NCI-H187 (cell line): ENCODE measurements at places on chromosomes 1 and 21.
A peak's percentile ranks its signal among the peaks of the same experiment; 100 is the strongest.

DNA sequence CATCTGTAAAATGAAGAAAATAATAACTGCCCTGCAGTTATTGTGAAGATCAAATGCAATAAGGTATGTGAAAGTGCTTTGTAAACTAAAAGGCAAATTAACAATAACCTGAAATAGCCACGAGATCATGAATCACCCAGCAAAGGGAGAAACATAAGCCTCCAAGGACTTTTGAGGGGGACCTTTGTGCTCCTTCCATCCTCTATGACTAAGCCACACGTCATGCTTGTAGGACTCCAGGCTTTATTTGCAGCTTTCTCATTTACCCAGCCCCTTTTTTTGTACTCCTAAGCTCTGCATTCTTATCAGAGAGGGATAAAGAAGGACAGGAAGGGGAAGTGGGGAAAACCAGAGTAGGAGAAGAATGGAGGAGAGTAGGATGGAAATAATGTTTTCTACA lies 115.1 kb downstream of the PROX1 start:
- no peak for DNase-seq

GRCh38 chr1:151001602-151002001 lies 5.1 kb downstream of the MINDY1 start:
- no peak for DNase-seq

DNA sequence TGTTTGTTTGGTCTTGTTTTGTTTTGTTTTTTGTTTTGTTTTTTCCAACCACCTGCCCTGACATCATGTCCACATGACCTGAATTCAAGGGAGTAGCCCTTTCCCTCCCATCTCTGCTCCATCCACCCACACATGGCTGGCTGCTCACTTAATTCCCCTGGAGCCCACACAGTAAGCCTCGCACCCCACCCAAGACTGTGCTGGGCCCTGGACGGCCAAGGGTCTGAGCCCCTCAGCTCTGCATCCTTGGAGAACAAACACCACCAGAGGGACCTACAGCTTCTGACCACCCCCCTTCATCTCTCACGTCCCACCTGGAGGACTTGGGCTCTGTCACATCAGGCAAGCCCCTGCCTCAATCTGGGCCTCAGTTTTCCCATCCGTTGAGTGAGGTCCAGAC lies 39.1 kb downstream of the MATN1 start:
- no peak for DNase-seq

- no peak for DNase-seq
Observed at GRCh38 chr1:242468784-242469183, 55.7 kb downstream of the PLD5 start.

- peak; percentile 60 for DNase-seq
Observed at GRCh38 chr1:15849775-15850324, 2.3 kb downstream of the SPEN start.

- no peak for DNase-seq
Observed at GRCh38 chr1:11462224-11462923, 16.6 kb upstream of the DISP3 start.

- DNase-seq = no peak
Observed at GRCh38 chr1:230236301-230237008, 169.4 kb downstream of the GALNT2 start.

DNA sequence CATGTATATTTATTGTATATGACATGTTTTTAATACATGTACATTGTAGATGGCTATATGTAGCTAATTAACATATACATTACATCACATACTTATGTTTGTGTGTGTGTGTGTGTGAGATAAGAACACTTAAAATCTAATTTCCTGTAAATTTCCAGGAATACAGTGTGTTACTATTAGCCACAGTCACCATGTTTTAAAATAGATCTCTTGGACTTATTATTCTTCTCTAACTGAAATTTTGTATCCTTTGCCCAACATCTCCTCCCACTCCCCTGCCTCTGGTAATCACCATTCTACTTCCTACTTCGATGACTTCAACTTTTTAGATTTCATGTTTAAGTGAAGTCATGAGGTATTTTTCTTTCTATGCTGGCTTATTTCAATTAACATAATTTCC lies 64.8 kb downstream of the FCRL5 start:
- DNase-seq = no peak

DNA sequence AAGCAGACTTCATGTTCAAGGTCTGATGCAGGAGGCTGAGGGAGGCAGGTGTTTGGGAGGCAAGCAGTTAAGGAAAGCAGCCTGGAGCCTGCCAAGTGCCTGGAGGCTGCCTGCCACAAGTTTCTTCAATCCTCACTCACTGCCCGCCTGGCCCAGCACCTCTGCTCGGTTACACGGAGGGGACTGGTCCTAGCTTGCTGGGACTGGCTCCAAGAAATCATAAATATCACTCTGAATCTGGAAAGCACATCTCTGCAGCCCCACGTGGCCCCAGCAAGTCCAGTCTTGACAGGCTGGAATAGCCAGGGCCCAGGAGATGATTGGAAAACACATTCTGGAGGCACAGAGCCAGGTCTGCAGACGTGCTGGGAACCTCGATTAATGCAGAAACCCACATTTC lies 83.9 kb downstream of the BCAR3 start:
- DNase-seq = no peak

GRCh38 chr1:205128050-205128449 lies 6.3 kb upstream of the RBBP5 start:
- DNase-seq = no peak

DNA sequence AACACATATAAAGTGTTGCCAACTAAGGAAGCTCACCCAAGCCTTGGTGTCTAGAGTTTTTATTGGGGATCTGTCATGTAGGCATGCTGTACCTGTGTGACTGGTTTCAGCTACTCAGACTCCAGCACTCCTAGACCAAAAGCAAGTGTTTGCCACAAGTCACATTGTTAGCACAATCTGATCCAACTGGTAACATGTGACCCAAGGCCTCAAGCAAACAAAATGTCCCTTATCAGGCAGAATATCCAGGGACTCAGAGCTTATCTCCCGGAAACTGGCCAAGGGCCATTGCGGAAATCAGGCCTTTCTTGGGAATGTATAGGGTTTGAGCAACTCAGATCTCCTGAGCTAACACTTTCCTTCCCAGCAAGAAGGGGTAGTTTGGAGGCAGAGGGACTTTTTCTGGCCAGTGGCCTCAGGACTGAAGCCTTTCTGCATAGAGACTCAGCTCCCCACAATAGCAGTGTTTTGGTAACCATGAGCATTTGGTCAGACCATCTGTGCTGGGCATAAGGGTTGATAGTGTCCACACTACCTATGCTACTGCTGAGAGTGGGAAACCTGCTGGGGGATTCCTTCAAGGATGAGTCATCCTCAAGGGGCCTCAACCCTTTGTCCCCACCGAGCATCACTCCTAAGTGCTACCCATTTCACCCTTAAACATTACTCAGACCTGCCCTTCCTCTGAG lies 29.6 kb downstream of the NHLH2 start:
- no peak for DNase-seq

DNA sequence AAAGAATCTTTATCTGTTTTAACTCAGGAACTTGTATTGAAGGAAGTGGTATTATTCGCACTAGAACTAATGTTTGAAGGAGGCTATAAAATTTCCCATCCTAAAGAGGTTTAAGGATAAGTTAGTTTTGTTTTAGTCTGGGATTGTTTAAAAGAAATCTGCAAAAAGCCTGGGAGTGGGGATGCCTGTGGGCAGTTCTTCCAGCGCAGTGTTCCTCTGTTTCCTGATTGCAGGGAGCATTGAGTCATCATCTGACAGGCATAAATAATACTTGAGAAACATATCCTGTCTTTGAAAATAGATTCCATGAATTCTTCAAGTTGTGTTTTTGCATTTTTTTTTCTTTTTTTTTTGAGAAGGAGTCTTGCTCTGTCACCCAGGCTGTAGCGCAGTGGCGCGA lies 350.8 kb upstream of the PTBP2 start:
- DNase-seq = no peak

GRCh38 chr1:53590531-53591515 lies 131.6 kb downstream of the DMRTB1 start:
- no peak for DNase-seq
